ENCODE measurements at places on chromosomes 3 and 15.

DNA sequence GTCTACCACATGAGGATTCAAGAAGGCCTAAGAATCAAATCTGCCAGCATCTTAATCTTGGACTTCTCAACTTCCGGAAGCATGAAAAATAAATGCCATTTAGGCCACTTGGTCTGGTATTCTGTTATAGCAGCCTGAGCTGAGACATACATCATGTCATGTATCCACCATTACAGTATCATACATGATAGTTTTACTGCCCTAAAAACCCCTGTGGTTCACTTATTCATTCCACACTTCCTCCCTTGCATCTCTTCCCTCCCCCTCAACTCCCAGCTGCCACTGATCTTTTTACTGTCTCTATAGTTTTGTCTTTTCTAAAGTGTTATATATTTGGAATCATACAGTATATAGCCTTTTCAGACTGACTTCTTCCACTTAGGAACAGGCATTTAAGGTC lies 161.8 kb downstream of the SNRK start:
- no peak for DNase-seq

- DNase-seq, result no peak
Measured at GRCh38 chr15:70742928-70743327, 20.4 kb downstream of the UACA start.

DNA sequence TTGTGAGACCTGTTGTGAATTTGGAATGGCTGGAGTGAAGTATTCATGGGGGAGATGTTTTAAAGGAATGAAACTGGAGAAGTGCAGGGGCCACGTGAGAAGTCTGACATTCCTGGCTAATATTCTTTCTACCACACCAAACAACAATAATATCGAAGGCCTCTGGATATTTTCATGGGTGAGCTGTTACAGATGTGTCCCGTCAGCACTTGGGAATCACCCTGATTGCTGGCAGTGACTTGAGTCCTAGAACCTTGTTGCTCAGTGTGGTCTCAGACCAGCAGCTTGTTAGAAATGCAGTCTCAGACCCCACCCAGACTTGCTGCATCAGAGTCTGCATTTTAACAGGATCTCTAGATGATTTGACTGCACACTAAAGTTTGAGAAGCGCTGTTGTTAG lies 113.8 kb downstream of the ITPR1 start:
- DNase-seq, result no peak

GRCh38 chr3:127783166-127783565 lies 39.1 kb downstream of the MGLL start:
- DNase-seq, result no peak

DNA sequence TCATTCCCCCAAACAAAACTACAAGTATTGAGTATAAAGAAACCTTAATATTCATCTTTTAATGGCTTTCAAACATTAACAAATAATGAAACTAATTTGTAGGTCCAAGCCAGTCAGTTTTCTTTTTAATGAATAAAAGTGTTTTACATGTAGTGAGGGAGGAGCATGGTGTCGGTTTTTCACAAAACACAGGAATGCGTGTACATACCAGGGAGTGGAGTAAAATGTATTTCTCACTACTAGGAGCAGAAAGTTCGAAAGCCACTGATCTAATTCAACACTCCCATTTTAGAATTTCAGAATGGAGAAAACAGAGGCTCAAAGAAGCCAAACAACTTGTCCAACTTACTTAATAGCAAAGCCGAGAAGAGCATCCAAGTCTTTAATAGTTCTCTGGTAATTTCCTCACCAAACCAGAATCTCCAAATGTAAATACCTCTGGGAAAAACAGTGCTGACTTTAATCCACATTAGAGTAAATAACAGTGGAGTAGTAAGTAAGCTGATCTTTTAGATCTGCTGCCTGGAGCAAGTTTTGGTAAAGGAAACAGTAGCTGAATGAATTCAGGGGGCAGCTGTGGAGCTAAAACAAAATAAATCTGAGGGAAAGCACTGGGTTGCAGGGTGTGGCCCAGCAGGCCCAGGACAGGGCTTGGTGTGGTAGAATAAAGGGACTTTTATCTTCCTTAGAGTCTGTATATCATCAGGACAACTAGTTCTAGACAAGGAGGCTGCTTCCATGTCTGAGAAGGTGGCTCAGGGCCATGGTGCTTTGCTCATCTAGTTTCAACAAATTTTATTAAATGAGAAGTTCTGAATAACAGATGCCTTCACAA lies 7.9 kb downstream of the ANP32A start:
- no peak for DNase-seq

- no peak for DNase-seq
Measured at GRCh38 chr3:55893045-55893664, 406.0 kb upstream of the WNT5A start.
